CMK (cell line): ENCODE measurements at places on chromosomes 7 and 10.

DNA sequence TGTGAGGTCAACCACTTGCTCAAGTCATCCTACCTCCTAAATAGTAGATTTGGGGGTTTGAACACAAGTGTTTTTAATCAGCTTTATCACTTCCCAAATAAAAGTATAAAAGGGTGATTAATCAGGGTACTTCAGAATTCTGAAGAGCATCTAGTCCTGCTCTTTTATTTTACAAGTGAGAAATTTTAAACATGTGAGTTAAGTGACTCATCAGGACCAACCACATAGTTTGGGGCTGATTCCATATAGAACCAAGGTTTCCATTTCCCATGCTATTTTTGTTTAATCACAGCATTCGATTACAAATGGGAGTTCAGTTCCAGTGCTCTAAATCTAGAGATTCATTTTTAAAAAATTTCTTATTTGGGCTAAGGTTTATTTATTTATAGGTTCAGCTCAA lies 113.4 kb downstream of the GPR158 start:
- DNase-seq = no peak

- DNase-seq = no peak
Observed at GRCh38 chr10:127962205-127962604, 55.3 kb downstream of the PTPRE start.

GRCh38 chr10:69648461-69648860 lies 18.4 kb downstream of the FAM241B start:
- DNase-seq = no peak

DNA sequence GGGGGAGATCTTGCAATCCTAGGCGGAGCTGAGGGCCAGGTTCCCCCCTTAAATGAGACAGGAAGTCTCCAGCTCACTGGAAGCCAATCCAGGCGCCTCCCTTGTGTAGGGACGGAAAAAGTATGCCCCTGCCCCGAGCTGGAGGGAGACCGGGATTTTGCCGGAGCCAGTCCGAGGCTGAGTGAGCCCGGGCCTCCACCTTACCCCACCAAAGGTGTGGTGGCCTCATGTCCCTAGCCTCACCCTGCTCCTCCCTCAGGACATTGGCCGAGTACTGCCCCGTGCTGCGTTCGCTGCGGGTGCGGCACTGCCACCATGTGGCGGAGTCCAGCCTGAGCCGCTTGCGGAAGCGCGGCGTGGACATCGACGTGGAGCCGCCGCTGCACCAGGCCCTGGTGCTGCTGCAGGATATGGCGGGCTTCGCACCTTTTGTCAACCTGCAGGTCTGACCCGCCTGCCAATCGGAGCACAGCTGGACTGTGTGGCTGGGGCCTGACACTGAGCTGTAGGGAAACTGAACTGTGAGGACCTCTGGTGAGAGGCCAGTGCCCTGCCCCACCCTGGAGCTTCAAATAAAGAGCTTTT lies 2.0 kb downstream of the FBXL15 start:
- DNase-seq = peak; percentile 72

- DNase-seq = no peak
Observed at GRCh38 chr7:4531236-4531635, 150.9 kb upstream of the FOXK1 start.

DNA sequence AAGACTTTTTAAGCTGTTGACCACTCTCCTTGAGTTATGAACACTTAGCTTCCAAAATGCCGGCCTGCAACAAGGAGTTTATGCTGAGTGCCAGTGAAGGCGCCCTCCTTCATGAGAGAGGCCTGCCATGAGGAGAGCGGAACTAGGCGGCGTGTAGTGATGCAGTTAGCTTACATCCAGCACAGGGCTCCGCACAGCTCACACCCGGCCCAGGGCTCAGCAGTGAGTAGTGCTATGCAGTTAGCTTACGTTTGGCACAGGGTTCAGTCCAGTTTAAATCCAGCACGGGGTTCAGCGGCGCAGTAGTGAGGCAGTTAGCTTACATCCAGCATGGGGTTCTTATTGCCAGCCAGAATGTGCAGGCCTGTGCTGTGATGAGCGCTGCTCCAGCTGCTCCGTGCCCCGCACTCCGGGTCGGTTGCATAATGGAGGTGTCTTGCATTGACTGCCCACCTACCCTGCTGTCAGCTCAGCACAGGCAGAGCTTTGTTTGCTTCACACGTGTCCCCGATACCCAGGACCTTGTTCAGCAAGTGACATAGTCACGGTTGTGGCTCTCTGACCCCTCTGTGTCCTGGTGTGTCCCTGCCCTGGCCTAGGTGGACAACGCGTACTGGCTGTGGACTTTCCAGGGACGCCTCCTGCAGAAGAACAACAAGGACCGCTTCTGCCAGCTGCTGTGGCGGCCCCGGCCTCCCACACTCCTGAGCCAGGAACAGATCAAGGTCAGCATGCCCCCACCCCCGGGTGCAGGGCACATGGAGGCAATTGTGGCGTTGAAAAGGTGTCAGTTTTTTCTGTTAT lies 21.9 kb downstream of the EIF3B start:
- DNase-seq = no peak

GRCh38 chr7:156236936-156237599 lies 403.5 kb upstream of the RNF32 start:
- DNase-seq = no peak

DNA sequence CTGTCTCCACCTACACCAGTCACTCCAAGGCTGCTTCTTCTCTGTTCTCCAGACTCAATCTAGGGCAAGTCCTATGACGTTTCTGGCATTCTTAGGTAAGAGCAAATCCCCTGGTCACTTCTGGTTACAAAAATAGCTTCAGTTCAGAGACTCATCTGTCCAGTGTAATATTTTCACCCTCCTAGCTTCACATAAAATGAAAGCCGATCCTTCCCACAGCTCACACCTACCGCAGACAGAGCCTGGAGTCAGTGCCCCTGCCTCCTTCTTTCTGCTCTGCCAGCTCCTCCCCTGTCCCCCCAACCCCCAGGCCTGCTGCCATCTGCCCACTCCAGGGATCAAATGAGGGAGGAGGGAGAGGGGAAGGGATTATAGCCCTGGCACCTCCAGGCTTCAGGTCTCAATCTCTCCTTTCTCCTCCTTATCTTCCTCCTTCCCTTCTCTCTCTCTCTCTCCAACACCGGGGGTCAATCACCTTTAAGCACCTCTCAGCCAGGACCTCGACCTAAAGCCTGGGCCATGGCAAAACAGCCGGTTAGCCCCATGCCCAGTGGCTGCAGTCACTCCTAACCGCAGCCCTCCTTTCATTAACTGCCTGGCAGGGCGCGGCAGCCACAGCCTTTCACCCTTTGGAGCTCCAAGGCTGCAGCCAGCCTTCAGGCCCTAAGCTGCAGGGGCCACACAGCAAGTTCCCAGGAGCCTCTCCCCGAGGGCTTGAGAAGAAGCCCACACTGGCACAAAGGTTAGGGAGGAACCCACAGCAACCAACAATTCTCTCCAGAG lies 292.6 kb upstream of the MGMT start:
- no peak for DNase-seq

GRCh38 chr10:91198781-91199180 lies 21.7 kb upstream of the PCGF5 start:
- DNase-seq = no peak

- no peak for DNase-seq
Observed at GRCh38 chr7:76296743-76297740, 5.4 kb upstream of the HSPB1 start.

GRCh38 chr10:69885379-69886013 lies 83.8 kb downstream of the COL13A1 start:
- DNase-seq = no peak

DNA sequence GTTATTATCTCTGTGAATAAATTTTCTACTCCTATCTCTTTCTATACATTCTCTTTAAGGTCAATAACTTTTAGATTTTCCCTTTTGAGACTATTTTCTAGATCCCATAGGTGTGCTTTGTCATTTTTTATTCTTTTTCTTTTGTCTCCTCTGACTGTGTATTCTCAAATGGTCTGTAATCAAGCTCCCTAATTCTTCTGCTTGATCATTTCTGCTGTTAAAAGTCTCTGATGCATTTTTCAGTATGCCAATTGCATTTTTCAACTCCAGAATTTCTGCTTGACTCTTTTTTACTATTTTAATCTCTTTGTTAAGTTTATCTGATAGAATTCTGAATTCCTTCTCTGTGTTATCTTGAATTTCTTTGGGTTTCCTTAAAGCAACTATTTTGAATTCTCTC lies 78.2 kb downstream of the THNSL1 start:
- DNase-seq = no peak

- DNase-seq = no peak
Observed at GRCh38 chr7:18590241-18590640, 94.7 kb downstream of the HDAC9 start.

GRCh38 chr7:128903621-128904361 lies 6.7 kb downstream of the KCP start:
- DNase-seq = no peak

GRCh38 chr7:108629651-108630400 lies 60.2 kb downstream of the DNAJB9 start:
- no peak for DNase-seq

DNA sequence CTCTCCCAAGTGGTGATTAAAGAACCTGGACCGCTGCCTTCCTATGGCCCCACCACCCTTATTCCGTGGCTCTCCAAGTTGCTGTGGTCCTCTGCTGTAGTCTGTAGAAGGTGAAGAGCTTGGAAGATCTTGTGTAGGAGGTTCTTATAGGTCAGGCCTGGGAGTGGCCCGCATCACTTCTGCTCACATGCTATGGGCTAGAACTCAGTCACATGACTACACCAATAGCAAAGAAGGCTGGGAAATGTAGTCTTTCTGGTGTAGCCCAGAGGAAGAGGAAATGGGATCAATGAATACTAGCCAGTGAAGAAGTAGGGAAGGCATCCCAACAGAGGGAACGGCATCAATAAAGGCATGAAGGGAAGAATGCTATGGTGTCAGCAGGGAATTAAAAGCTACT lies 41.3 kb upstream of the AOAH start:
- DNase-seq = no peak

DNA sequence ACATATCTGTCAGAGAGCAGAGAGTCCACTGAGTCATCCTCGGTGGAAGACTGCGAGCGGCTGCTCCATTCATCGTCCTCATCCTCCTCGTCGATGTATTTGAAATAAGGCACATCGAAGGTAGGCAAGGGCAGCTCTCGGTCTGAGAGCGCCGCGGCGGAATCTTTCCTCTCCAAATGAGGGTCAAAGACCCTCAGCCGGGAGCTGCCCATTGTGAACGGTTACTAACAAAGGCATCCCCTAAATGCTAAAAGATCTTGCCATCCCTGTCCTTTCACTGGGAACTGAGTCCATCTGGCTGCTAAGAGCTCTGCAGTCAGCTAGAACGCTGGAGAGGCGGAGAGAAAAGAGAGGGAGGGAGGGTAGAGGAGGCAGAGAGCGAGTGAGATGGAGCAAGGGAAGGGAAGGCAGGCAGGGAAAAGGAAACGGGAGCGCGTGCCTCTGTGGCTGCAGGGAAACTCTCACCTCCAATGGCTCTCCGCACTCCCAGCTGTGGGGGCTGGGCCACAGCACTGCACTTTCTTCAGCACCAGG lies 163.4 kb downstream of the RAPGEF5 start:
- no peak for DNase-seq

DNA sequence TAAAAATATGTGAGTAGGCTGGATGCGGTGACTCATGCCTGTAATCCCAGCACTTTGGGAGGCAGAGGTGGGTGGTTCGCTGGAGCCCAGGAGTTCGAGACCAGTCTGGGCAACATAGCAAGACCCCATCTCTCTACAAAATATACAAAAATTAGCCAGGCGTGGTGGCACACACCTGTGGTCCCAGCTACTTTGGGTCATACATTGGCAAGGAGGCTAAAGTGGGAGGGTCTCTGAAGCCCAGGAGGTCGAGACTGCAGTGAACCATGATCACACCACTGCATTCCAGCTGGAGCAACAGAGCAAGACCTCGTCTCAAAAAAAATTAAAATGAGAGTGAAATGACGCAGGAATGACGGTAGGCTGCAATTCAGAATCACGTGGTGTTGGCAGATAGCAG lies 64.7 kb upstream of the SH2B2 start:
- DNase-seq = no peak

DNA sequence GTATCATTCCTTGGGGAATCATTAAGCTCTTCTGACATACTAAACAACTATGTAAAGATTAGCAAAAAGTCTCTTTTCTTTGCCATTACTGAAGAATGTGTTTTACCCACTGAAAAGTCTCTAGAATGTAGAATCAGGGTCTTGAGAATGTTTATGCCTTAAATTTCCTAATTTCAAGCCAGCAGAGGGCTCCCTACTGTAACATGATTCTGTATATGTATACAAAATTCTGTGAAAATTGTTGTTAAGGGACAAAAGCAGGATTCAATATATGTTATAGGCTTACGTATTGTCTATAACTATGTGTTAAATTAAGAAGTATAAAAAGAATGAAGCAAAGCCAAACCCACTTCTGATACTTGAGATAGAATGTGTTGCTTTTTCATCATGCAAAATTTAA lies 296.9 kb upstream of the DGKB start:
- DNase-seq = no peak

GRCh38 chr10:112782200-112782907 lies 167.7 kb upstream of the TCF7L2 start:
- no peak for DNase-seq
